ENCODE measurements at places on chromosomes 2 and 18. TPM values are rescaled to one million over a fixed set of nuclear protein-coding genes. Genes with fewer than 3 reads are reported as not detected.
A peak's percentile ranks its signal among the peaks of the same experiment; 100 is the strongest.

DNA sequence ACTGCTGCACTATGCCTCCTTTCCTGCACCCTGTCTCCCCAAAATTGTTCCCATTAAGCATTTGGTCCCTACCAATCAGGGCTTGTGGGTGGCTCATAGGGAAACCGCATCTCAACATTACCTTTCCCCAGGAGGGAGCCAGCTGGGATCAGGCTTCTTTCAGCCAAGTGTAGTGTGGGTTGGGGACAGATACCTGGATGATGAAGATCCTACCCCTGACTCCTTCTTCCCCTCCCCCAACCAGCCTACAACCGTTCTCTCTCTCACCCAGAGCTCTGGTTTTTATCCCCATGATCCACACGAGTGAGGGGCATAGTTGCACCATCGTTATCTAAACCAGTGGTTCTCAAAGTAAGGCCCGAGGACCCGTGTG is 40.0 kb downstream of the ACOXL start:
- no peaks in the 10 kb centered on the region for H3K36me3 ChIP-seq
- peaks cover 16% of the 10 kb centered on the region for H3K27me3 ChIP-seq
- no peak for DNase-seq
- no peak overlapping the region for H3K27ac ChIP-seq
- no peaks in the 10 kb centered on the region for H3K4me1 ChIP-seq
- H3K4me3 ChIP-seq: no peak overlapping the region

GNAL gene
- not detected for total RNA-seq

DNA sequence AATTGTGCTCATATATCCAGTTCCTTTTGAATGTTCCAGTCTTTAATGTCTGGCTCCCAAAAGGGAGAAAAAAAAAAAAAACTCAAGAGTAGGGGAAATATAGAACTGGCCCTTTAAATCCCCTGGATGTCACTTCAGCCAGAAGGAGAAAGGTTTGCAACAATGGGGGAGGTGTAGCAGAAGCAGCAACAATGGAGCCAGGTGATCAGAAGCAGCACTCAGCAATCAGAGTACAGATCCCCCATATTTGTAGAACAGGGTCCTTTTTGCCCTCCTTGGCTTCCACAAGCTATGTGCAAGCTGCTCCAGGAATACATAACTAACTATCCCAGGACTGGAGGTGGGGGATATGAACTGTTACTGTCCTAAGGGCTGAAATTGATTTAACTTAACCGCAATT is 25.8 kb upstream of the ZNF397 start:
- no peak overlapping the region for H3K4me3 ChIP-seq
- H3K36me3 ChIP-seq: no peaks in the 10 kb centered on the region
- peaks cover 8% of the 10 kb centered on the region for H3K27me3 ChIP-seq
- no peak overlapping the region for H3K27ac ChIP-seq
- H3K4me1 ChIP-seq: no peaks in the 10 kb centered on the region
- no peak for DNase-seq

NMS gene
- total RNA-seq: not detected

CNDP1 gene
- total RNA-seq: not detected

DNA sequence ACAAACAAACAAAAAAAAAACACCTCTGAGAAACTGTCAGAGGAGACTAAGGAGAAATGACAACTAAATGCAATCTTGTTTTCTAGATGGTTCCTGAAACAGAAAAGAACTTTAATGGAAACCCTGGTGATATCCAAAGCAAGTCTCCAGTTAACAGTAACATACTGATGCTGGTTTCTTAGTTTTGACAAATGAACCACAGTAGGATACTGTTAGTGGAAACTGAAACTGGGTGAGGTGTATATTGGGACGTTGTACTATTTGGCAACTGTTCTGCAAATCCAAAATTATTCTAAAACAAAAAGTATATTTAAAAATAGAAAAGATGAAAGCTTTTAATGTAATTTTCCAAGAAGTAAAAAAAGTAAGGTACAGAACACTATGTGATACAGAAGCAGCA is 11.4 kb downstream of the SESTD1 start:
- DNase-seq: no peak
- H3K27ac ChIP-seq: peak overlapping the region; percentile 8
- peaks cover 10% of the 10 kb centered on the region for H3K36me3 ChIP-seq
- H3K4me3 ChIP-seq: no peak overlapping the region
- H3K4me1 ChIP-seq: peaks cover 34% of the 10 kb centered on the region

REEP1 gene
- total RNA-seq: not detected

DNA sequence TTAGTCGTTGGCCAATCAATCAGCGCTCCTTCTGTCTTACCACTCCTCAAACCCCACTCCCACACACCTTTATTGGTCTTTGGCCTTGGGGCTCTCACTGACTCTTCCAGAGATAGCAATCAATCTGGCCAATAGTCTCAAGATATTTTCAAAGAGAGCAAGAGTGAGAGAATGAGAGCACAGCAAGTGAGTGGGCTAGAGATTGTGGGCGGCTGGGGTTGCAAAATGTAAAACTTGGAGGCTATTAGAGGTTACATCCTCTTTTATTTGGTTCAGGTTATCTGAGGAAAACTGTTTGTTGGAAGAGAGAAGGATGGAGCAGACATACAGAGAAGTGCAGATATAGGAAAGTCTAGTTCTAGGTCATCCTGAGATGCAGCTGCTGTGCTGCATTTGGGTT is 32.8 kb downstream of the TACR1 start:
- H3K4me3 ChIP-seq: no peak overlapping the region
- no peaks in the 10 kb centered on the region for H3K4me1 ChIP-seq
- no peaks in the 10 kb centered on the region for H3K27me3 ChIP-seq

DNA sequence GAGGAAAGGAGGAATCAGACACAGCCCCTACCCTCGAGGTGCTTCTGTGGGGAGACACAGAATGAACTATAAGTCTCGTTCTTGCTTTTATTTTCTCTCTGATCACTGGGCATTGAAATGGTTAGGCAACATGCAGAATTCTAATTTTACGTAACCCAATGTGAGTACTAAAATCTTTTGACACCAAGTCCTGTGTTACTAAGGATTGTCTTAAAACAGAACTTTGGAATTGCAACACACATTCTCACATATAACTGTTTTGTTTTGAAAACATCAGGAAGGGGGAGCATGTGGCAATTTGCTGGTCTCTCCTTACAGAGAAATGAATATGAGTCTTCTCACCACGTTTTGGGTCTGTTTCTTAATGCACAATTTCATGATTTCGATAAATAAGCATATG is 23.6 kb upstream of the SULT1C4 start:
- H3K27me3 ChIP-seq: peaks cover 14% of the 10 kb centered on the region
- DNase-seq: no peak
- H3K4me1 ChIP-seq: peaks cover under 1% of the 10 kb centered on the region
- no peak overlapping the region for H3K4me3 ChIP-seq

- H3K27ac ChIP-seq: no peak overlapping the region
- DNase-seq: no peak
- no peak overlapping the region for H3K4me3 ChIP-seq
- H3K27me3 ChIP-seq: no peaks in the 10 kb centered on the region
- H3K4me1 ChIP-seq: no peaks in the 10 kb centered on the region
Measured at GRCh38 chr18:38174594-38174993, 609.0 kb upstream of the CELF4 start.

DNA sequence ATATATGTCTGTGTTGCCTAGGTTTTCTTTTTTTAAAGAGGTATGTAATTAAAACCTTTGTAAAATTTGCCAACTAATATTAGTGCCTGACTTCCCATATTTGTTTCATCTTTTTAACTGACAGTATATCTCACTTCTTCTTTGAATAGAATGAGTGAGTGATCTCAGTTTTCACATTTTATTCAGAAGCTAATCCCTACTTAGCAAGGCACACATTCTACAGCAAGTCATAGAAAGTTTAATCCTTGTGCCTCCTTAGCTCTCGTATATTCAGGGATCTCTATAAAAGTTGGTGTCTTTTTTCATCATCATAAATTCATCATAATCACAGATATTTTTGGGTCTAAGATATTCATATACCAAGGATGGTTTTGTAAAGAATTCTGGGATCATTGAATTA is 66.6 kb downstream of the RIF1 start:
- DNase-seq: no peak
- H3K27ac ChIP-seq: no peak overlapping the region
- H3K4me3 ChIP-seq: no peak overlapping the region
- no peaks in the 10 kb centered on the region for H3K27me3 ChIP-seq
- H3K36me3 ChIP-seq: peaks cover 68% of the 10 kb centered on the region

RIT2 gene
- total RNA-seq: not detected

- peak overlapping the region; percentile 75 for H3K27ac ChIP-seq
- H3K36me3 ChIP-seq: peaks cover 14% of the 10 kb centered on the region
- no peak for DNase-seq
- H3K4me1 ChIP-seq: peaks cover 74% of the 10 kb centered on the region
- H3K27me3 ChIP-seq: no peaks in the 10 kb centered on the region
Measured at GRCh38 chr2:69584127-69584889, 59.2 kb downstream of the AAK1 start.

- no peaks in the 10 kb centered on the region for H3K36me3 ChIP-seq
- DNase-seq: no peak
Measured at GRCh38 chr18:54338230-54338629, 19.4 kb downstream of the STARD6 start.

GRCh38 chr2:130346041-130346740 is 3.5 kb downstream of the IMP4 start:
- peaks cover 10% of the 10 kb centered on the region for H3K4me1 ChIP-seq
- H3K27me3 ChIP-seq: no peaks in the 10 kb centered on the region
- no peak overlapping the region for H3K27ac ChIP-seq
- H3K36me3 ChIP-seq: peaks cover 31% of the 10 kb centered on the region

DNA sequence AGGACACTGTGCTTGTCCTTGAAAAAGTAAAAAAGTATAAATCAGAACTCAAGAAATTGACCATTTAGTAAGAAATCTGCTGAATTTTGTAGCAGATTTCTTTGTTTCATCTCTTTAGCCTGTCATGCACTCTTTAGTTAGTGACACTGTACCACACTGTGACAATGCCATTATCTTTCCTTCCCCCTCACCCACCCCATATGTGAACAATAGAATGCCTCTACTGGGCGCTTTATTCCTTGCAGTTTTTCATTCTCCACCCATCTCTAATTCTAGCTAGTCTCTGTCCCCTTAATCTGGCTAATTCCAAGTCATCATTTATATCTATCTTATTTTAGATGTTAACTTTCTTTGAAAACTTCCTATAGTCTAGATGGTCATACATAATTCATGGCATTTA is 241.0 kb downstream of the LRP1B start:
- no peak for DNase-seq
- no peak overlapping the region for H3K4me3 ChIP-seq
- H3K36me3 ChIP-seq: no peaks in the 10 kb centered on the region

GRCh38 chr2:149463328-149464002 is 124.1 kb downstream of the MMADHC start:
- H3K4me1 ChIP-seq: no peaks in the 10 kb centered on the region
- H3K27ac ChIP-seq: no peak overlapping the region
- no peaks in the 10 kb centered on the region for H3K36me3 ChIP-seq
- H3K4me3 ChIP-seq: no peak overlapping the region
- H3K27me3 ChIP-seq: no peaks in the 10 kb centered on the region
- DNase-seq: no peak

GRCh38 chr2:235217846-235218245 is 266.0 kb downstream of the SH3BP4 start:
- H3K27me3 ChIP-seq: peaks cover 5% of the 10 kb centered on the region
- H3K4me1 ChIP-seq: no peaks in the 10 kb centered on the region
- no peak overlapping the region for H3K27ac ChIP-seq
- H3K4me3 ChIP-seq: no peak overlapping the region
- H3K36me3 ChIP-seq: no peaks in the 10 kb centered on the region
- DNase-seq: no peak

DNA sequence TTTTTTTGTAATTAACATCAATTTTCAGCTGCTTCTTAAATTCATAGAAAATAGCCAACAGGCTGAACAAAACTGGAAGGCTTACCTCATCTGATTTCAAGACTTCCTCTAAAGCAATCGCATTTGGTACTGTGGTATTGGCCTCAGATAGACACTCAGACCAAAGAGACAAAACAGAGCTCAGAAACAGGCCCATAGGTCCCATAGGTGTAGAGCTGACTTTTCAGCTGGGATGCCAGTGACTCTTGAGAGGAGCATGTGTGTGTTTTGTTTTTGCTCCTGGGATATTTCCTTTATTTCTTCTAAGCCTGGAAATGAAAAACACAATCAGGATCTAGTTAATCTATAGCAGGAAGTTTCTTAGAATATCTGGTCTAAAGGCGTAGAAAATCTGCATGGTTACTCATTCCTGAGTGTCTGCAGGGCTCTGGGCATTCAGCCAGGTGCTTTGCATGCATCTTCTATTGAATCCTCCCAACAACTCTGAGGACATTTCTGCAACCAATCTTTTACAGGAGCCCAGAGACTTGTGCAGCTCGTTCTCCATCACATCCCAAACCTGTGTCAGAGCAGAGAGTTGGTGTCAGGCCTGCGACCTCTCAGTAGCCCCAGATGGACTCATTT is 190.8 kb downstream of the RTP5 start:
- no peak for DNase-seq
- no peaks in the 10 kb centered on the region for H3K36me3 ChIP-seq
- H3K27ac ChIP-seq: no peak overlapping the region
- H3K27me3 ChIP-seq: peaks cover 8% of the 10 kb centered on the region
- H3K4me1 ChIP-seq: peaks cover 1% of the 10 kb centered on the region

CXCR1 gene
- 0.14 TPM for total RNA-seq

GRCh38 chr18:31506024-31506742 is 8.2 kb downstream of the DSG2 start:
- no peaks in the 10 kb centered on the region for H3K4me1 ChIP-seq
- H3K27ac ChIP-seq: no peak overlapping the region
- H3K36me3 ChIP-seq: no peaks in the 10 kb centered on the region
- no peak for DNase-seq

DNA sequence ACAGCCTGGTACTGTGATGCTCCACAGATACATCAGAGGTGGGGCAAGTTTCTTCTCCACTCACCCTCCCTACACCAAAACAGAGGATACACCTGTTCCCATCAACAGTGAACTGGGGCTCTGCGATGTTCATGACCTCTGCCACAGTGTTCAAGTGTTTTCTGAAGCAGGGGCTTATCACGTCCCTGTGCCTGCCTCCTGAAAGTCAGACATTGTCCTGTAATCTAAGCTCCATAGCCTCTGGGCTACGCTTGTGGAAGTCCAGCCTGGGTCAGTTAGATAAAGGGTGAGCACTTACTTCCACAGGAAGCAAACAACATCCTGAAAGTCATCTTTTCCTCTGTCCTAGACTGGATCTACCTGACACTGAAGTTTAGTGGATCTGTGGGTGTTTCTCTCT is 20.2 kb upstream of the MRO start:
- H3K4me3 ChIP-seq: no peak overlapping the region
- no peak overlapping the region for H3K27ac ChIP-seq
- H3K36me3 ChIP-seq: no peaks in the 10 kb centered on the region
- H3K27me3 ChIP-seq: peaks cover 8% of the 10 kb centered on the region
- peaks cover 14% of the 10 kb centered on the region for H3K4me1 ChIP-seq

DNA sequence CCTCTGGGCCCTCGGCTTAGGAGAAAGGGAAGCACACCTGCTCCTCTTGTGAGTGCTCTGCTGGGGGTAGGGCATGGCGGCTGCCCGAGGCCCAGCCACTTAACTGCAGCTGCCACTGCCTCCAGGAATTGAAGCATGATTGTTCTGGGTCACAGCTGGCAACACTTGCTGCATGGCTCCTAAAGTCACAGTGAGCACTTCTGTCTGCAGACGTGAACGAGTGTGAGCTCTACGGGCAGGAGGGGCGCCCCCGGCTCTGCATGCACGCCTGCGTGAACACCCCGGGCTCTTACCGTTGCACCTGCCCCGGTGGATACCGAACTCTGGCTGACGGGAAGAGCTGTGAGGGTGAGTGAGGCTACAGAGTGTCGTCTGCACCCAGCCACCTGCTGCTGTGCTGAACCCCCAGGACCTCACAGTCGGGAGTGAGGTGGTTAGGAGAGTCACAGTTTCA is 44.4 kb downstream of the FBLN7 start:
- H3K36me3 ChIP-seq: peaks cover 2% of the 10 kb centered on the region
- peak overlapping the region; percentile 52 for H3K4me3 ChIP-seq
- peaks cover 25% of the 10 kb centered on the region for H3K27me3 ChIP-seq
- H3K4me1 ChIP-seq: peaks cover 22% of the 10 kb centered on the region

GRCh38 chr18:11043694-11044093 is 105.7 kb downstream of the PIEZO2 start:
- no peak overlapping the region for H3K27ac ChIP-seq
- no peaks in the 10 kb centered on the region for H3K36me3 ChIP-seq
- no peak overlapping the region for H3K4me3 ChIP-seq
- H3K4me1 ChIP-seq: no peaks in the 10 kb centered on the region
- no peak for DNase-seq

Data from activated naive CD8-positive, alpha-beta T cell treated with anti-CD3 and anti-CD28 coated beads, Interleukin-2, amount 10 ng/mL, durations not matched to agents 7 days and 5 days (primary cell).